ENCODE measurements at places on chromosomes 7 and 10.

DNA sequence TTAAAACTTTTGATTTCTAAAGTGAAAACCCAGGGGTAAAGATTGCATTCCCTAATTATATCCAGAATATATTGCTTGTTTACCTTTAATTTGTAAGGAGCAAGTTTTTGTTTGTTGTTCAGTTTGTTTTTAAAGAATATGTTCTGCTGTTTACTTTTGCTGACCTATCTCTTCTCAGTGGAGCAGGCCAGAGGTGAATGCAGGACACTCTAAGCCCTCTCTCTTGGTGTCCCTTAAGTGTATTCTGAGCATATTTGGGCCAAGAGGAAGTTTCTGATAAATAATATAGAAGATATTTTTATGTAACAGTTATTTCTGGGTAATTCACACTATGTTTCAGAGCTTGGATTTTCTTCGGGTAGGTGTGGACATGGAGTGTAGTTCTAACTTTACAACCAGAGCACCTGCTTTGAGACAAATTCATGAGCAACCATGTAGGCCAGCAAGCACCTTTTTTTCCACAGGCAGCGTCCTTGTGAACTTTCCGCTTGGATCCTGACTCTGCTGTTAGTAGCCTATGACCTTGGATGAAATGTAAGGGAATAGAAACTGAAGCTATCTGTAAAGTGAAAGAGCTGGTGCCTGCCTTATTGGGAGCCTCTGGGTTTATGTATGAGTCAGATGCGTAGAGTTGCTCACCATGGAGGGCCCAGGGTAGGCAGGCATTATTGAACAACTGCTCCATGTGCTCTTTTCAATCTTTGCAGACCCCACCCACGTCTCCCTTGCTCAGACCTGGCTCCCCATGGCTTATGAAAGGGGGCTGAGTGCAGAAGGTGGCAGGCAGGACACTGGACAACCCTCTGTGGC, 16.1 kb downstream of the OGDH start:
- peak; percentile 52 for DNase-seq

GRCh38 chr10:111177379-111177778, 100.5 kb downstream of the ADRA2A start:
- no peak for DNase-seq

GRCh38 chr10:30383356-30383755, 34.3 kb upstream of the MTPAP start:
- DNase-seq: peak; percentile 22

DNA sequence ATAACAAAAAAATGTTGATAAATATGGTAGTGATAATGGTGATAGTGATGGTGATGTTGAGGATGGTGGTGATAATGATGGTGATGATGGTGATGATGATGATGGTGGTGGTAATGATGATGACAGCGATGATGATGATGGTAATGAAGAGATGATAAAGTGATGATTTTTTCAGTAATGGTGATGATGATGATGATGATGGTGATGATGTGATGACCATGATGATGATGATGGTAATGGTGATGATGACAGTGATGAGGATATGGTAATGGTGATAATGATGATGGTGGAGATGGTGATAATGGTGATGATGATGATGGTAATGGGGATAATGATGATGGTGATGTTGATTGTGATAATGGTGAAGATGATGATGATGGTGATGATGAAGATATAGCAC, 321.6 kb downstream of the TNS3 start:
- DNase-seq: no peak

- DNase-seq: peak; percentile 34
Measured at GRCh38 chr10:75202321-75203045, 8.1 kb upstream of the VDAC2 start.

Measured in choroid plexus epithelial cell (primary cell).